Osteoblast (primary cell): ENCODE measurements at places on chromosomes 1 and 21. TPM values are rescaled to one million over a fixed set of nuclear protein-coding genes. Genes with fewer than 3 reads are reported as not detected.

Gene LIN28A
- total RNA-seq, result not detected in 2 replicates

Gene EGLN1
- total RNA-seq, result 32.1 and 52.5 TPM in 2 replicates

Gene AGTRAP
- total RNA-seq, result 47.7 and 56.5 TPM in 2 replicates

Gene TBX19
- total RNA-seq, result 1.1 and 1.5 TPM in 2 replicates

Gene LCE1E
- total RNA-seq, result not detected in 2 replicates

Gene CYP4Z1
- total RNA-seq, result not detected in 2 replicates

Gene NTNG1
- 3.6 and 6.2 TPM in 2 replicates for total RNA-seq

Gene MAP10
- total RNA-seq, result 2.2 and 2.7 TPM in 2 replicates

Gene CLK2
- 17.4 and 19.7 TPM in 2 replicates for total RNA-seq

- DNase-seq, result peak; percentile 98
Measured at GRCh38 chr1:20367116-20367585, 76.5 kb downstream of the VWA5B1 start.

GRCh38 chr1:221809091-221810029 lies 67.5 kb upstream of the DUSP10 start:
- DNase-seq, result no peak

DNA sequence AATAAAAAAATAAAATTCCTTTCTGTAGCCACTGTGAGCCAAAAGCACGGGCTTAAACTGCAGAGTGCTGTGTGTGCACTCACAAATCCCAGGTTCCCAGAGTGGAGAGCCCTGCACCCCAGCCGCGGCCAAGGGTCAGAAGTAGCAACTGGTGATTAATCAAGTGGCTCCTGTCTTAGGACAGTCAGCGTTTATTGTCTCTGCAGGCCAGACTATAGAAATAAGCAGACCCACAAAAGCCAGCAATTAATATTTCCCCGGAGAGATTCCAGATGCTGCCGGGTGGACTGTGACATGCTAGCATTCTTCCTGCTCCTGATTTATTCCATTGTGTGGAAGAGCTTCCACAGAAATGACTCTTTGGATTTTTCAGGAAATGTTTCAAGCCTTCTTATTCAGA lies 412.2 kb downstream of the KIF26B start:
- DNase-seq, result no peak

- DNase-seq, result no peak
Measured at GRCh38 chr1:112337028-112337531, 58.9 kb upstream of the CTTNBP2NL start.

GRCh38 chr1:235881930-235882700 lies 15.4 kb upstream of the LYST start:
- DNase-seq, result no peak

DNA sequence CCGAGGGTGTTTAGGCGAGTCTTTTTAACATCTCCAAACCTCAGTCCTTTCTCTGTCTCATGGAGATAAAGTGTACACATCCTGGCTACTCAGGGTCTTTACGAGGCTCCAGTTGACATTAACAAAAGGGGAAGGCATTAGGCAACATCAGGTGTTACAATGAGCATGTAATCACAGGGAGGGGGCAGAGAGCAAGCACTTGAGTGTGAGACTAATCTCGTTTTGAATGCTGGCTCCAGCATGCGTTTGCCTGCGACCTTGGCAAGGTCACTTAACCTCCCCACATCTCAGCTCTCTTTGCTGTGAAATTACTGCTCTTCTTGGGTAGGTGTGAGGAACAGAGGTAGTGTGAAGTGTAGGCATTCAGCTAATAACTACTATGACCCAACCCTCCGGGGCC lies 3.1 kb downstream of the TNNT2 start:
- no peak for DNase-seq

DNA sequence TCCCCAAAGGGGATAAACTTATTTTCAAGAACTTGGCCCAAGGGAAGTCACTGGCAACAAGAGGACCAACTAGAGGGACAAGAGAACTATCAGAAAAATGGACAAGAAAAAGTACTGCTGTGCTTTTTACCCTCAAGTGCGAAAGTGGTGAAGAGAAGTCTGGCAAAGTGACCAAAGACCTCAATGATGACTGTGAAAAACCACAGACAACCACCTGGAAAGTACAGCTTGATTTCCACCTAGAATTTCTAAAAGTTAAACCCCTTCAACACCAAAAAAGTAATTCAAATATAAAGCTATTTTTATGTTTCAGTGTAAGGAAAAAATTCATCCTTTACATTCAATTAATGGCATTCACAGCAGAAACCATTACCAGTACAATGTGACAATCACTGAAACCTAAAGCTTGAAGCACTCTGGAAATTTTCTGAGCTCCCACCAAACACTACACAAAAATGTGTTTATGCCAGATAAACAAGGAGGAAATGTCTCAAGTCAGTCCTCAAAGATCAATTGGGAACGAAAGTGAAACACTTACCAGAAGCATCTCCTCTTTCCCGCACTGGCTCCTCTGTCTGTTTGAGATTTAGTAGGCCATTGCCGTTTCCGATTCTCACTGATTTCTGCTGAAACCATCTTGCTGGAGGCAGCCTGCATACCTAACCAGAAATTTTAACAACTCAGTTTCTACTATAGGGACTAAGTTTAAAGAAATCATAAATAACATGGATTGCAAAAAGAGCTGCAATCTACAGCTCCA lies 8.3 kb downstream of the SDE2 start:
- no peak for DNase-seq

- DNase-seq, result no peak
Measured at GRCh38 chr1:10701145-10701544, 95.3 kb downstream of the CASZ1 start.

- DNase-seq, result no peak
Measured at GRCh38 chr1:240947438-240948224, 335.7 kb upstream of the GREM2 start.

- peak; percentile 88 for DNase-seq
Measured at GRCh38 chr1:161730050-161730564, 8.8 kb downstream of the FCRLB start.

GRCh38 chr1:50352428-50352827 lies 70.8 kb downstream of the DMRTA2 start:
- DNase-seq, result no peak

- no peak for DNase-seq
Measured at GRCh38 chr1:233946724-233947123, 42.2 kb downstream of the SLC35F3 start.

GRCh38 chr1:71509051-71509595 lies 428.3 kb upstream of the ZRANB2 start:
- DNase-seq, result no peak

DNA sequence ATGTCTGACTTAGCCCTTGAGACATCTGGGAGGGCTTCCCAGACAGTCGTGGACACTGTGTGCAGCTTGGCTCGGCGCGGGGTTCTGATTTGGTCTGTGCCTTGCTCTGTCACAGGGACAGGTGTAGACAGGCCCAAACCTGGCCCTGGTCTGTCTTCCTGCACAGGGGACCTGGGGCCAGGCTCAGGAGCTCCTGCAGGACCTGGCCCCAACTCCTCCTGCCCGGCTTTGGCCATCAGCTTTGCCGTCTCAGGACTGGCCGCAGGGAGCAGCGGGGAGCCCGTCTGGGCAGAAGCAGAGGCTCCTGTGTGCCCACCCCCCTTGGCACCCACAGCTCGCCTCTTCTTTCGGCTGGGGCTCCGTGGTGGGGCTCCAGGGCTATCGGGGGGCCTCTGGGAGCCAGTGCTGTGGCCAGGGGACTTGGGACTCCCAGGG lies 1.7 kb downstream of the PERM1 start:
- DNase-seq, result peak; percentile 89

DNA sequence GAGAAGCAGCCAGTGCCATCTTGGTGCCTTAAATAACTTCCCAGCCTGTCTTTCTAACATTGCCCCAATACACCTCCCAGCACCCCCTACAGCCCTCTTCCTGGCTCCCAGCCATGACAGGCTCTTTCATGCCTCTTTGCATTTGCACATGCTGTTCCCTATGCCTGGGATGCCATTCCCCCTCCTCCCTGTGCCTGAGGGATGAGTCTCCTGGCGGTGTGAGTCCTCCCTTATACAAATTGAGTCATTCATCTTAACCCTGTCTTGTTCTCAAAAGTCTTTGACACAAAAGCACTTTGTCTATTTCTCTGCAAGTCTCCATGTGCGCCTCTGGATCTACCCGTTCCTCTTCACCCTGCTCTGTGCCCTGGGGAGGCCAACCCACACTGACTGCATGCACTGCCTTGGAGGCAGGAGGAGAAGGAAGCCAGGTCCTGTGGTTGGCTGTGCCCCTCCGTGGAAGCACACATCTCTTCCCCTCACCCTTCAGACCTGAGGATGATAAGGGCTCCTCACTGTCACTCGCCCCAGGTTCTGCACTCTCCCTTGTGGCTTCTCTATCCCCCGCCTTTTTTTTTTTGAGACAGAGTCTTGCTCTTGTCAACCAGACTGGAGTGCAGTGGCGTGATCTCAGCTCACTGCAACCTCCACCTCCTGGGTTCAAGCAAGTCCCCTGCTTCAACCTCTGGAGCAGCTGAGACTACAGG lies 25.1 kb downstream of the CDCP2 start:
- DNase-seq, result peak; percentile 64

- DNase-seq, result no peak
Measured at GRCh38 chr1:194194724-194195123, 1008.3 kb upstream of the B3GALT2 start.

GRCh38 chr21:23949493-23949892 lies 1657.8 kb downstream of the MRPL39 start:
- peak; percentile 8 for DNase-seq

- DNase-seq, result no peak
Measured at GRCh38 chr21:33857846-33858666, 57.5 kb downstream of the ATP5PO start.

GRCh38 chr1:232822530-232822929 lies 17.3 kb downstream of the MAP10 start:
- DNase-seq, result no peak

GRCh38 chr1:54803761-54804470 lies 2.8 kb upstream of the TTC22 start:
- DNase-seq, result peak; percentile 98

DNA sequence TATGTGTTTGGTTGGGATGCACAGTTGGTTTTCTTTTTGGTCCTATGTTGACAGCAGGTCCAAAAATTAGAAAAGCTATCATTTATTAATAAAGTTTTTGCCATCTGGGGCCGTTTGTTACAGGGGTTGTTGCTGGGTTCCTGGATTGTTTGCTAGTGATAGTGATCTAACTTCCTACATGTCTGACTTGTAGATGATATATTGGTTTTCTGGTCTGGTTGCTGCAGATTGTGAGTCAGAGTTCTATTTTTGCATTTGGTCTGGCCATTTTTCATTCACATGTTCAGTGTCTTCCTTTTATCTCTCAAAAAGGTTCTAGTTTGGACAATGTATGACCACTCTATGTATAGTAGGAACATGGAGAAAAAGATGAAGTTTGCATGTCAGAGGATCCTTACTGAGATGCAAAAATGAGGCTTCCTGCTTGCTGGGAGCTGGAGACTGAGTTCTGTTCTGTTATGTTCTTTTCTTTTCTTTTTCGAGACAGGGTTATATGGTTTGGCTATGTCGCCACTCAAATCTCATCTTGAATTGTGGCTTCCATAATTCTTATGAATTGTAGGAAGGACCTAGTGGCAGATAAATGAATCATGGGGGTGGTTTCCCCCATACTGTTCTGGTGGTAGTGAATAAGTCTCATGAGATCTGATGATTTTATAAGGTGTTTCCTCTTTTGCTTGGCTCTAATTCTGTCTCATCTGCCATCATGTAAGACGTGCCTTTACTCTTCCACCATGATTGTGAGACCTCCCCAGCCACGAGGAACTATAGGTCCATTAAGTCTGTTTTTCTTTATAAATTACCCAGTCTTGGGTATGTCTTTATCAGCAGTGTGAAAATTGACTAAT lies 4.2 kb upstream of the NVL start:
- DNase-seq, result peak; percentile 59

DNA sequence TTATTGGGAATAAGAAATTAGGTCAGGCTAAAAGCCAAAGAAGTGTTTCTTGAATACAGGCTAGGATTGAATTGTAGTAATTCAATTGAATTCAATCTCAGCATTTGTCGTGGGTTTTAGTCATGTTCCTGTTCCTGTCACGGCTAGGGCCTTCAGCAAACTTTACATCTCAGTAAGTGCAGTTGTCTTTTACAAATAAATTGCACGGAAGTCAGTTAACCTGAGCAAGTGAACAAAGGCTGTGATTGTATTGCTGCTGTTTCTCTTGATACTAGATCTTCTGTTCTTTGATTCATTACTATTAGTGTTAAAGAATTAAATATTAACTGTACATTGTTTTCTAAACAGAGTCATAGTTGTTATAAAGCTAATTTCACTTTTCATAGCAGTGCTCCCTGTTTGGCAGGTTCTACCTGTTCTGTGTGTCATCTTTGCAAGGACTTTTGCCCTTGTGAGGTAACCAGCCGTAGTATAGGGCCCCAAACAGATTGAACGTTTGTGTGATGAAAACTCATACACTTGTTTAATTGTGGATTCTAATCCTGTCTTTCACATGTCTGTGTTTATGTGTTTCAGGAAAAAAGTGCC lies 164.4 kb downstream of the EDEM3 start:
- DNase-seq, result no peak

DNA sequence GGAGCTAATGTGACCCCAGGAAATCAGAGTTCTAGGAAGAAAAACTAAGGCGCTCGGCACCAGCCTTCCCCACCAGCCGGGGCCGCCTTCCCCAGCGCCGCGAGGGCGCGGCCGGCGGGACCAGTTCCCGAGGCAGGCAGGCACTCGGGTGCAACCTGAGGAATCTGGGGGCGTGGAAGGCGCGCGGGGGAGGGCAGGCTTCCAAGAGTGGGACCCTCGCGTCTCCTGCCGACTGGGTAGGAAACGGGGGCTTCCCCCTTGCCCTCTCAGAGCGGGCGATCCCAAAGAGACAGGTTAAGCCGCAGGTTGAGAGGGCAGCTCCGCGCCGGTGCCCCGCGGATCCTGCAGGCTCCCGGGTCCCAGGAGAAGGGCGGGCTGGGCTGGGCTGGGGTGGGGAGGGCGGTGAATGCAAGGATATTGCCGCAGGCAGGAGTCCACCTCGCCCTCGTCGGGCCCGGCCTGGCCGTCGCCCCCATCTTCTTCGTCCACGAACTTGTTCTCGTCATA lies 431 bp downstream of the ARPC5 start:
- peak; percentile 71 for DNase-seq

DNA sequence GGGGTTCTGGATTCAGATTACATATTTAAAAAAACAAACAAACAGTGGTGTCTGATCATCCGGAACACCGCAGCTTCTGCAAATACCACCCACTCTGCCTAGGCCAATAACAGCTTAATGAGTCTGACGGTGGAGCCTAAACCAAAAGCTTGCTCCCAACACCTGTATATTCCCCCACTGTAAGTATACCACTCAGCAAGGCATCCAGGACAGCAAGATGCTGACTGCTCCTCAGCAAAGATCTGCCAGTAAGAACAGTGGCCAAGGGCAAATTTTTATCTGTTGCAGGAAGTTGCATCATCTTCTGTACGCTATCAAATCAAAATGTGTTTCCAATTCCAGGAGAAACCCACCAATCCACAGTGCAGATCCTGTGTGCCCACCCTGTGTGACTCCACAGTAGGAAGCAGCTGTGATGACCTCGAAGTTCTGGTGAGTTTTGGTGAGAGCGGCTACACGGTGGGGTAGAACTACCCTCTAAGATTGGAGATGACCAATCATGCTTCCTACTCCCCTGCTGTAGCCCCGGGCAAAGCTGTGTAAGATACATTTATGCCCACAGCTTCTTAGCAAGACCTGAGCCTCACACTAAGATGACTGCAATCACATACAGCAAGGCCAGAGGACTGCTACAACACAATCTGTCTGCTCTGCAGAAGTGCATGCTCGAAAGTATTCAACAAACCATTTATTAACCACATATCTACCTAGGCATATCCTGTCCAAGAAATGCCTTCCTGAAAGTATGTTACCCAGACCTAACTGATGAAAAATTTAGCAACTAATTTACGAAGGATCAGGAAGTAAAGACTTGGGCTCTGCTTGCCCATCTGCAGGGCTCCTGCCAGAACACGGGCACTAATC lies 30.5 kb downstream of the SIPA1L2 start:
- DNase-seq, result no peak

GRCh38 chr1:115677565-115677964 lies 35.8 kb downstream of the VANGL1 start:
- DNase-seq, result no peak
